G401 (cell line): ENCODE measurements at places on chromosomes 3 and 15. TPM values are rescaled to one million over a fixed set of nuclear protein-coding genes. Genes with fewer than 3 reads are reported as not detected.
A peak's percentile ranks its signal among the peaks of the same experiment; 100 is the strongest.

- DNase-seq: no peak
Observed at GRCh38 chr3:5190147-5190791, 2.8 kb downstream of the EDEM1 start.

- DNase-seq: no peak
Observed at GRCh38 chr15:49877873-49878521, 241.0 kb downstream of the ATP8B4 start.

- peak; percentile 2 for DNase-seq
Observed at GRCh38 chr15:88776646-88777045, 26.6 kb upstream of the ACAN start.

GRCh38 chr15:36778531-36778930 lies 199.1 kb downstream of the CDIN1 start:
- DNase-seq: no peak

PTPN23 gene
- 6.6 and 9.0 TPM in 2 replicates for total RNA-seq

CEP19 gene
- total RNA-seq: 4.4 and 8.7 TPM in 2 replicates

GABRR3 gene
- not detected in 2 replicates for total RNA-seq
